ENCODE measurements at places on chromosomes 16 and 17.

- no peak for DNase-seq
These were observed 606 bp upstream of the ZBTB4 start for GRCh38 chr17:7480089-7480384.

- no peak for DNase-seq
These were observed 1.8 kb upstream of the TELO2 start for GRCh38 chr16:1491327-1491726.

- DNase-seq = no peak
These were observed 259.7 kb downstream of the SEC14L1 start for GRCh38 chr17:77400445-77400870.

DNA sequence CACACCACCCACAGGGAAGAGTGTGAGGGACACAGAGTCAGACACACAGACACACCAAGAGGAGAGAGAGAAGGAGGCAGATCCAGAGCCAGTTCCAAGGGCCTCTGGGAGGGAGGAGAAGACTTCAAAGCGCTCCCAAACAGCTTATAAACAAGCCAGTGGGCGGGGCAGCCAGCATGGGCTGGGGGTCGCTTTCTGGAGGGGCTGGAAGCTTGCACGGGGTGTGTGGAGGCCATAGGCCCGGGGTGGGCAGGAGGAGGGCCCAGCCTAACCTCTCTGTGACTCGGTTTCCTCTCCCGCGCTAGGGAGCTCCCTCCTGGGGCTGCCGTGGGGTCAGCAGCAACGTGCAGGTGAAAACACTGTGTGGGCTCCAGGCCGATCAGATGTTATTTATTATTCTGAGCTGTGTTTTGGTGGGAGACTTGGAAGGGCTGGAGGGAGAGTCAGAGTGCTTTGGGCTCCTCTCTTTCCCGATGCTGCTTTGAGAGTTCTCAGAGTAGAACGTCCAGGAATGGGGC lies 2.5 kb upstream of the WFIKKN2 start:
- DNase-seq = no peak

DNA sequence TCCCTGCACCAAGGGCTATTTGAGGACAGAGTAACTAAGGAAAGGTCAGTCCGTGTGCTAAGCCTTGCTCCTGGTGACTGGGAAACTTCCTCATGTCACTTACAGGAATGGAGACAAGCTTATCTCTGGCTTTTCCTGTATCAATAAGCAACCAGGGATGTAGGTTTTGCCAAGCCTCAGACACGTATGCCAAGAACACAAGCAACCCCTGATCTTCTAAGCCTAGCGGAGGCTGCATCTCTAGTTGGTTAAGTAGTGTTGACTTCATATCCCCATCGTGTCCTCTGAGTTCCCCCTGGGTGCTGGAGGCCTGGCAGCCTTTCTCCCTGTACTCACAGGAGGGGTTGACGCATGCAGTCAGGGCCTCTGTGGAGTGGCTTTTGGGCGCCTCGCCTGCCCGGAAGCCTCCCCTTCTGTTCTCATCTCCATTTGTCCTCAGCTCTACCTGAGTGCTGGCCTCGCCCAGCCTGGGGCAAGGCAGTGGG lies 1.4 kb upstream of the C1QTNF1 start:
- DNase-seq = no peak

- no peak for DNase-seq
These were observed 45.5 kb upstream of the CDH3 start for GRCh38 chr16:68599586-68599985.

DNA sequence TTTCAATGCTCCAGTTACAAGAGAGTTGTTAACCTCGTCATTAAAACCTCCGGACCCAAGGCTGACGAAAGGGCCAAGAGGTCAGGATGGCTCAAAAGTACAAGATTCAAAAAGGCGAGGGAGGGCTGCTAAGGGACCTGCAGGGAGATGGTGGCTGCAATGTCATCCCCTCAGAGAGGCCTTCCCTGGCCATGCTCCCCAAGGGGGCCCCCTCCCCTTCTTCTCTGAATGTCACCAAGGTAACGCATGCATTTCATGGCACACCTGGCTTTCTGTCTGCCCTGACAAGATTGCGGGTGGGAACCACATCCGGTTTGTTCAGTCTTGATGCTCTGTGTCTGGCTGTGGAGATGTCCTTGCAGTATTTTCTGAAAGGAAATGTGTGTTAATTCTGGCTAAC lies 89.9 kb downstream of the C16orf78 start:
- no peak for DNase-seq

GRCh38 chr17:5419959-5420653 lies at the start of gene RPAIN:
RPAIN (plus strand) TSS chr17:5420182; CDS start chr17:5420211, 29 bp downstream.
- no peak for DNase-seq

- no peak for DNase-seq
These were observed 259.1 kb downstream of the C16orf95 start for GRCh38 chr16:87057951-87058560.

DNA sequence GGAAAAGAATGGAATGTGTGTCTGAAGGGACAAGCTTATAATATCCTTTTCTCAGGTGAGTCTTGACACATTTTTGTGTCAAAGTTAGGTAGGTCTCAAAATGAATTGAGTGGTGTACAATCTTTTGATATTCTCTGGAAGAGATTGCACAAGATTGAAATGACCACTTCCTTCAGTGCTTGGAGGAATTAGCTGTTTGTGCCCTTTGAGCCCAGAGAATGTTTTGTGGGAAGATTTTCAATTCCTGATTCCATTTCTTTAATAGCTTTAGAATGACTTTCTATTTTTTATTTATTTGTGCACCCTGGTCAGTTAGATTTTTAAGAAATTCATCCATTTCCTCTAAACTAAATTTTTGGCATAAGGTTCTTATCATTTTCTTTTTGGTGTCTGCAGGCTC lies 1.6 kb upstream of the CCL13 start:
- no peak for DNase-seq

GRCh38 chr17:3602499-3602898 lies 6.7 kb downstream of the TRPV1 start:
- no peak for DNase-seq
